ENCODE measurements at places on chromosomes 2 and 18. TPM values are rescaled to one million over a fixed set of nuclear protein-coding genes. Genes with fewer than 3 reads are reported as not detected.
A peak's percentile ranks its signal among the peaks of the same experiment; 100 is the strongest.

- DNase-seq: no peak
- no peaks in the 10 kb centered on the region for H3K4me1 ChIP-seq
- H3K36me3 ChIP-seq: no peaks in the 10 kb centered on the region
- H3K27me3 ChIP-seq: no peaks in the 10 kb centered on the region
- no peak overlapping the region for H3K4me3 ChIP-seq
Measured at GRCh38 chr2:58545300-58546280, 304.5 kb upstream of the FANCL start.

The DYSF gene
- 0.89 TPM for total RNA-seq

- no peaks in the 10 kb centered on the region for H3K27me3 ChIP-seq
- H3K27ac ChIP-seq: no peak overlapping the region
- H3K4me1 ChIP-seq: no peaks in the 10 kb centered on the region
- no peaks in the 10 kb centered on the region for H3K36me3 ChIP-seq
Measured at GRCh38 chr2:230205721-230206120, 14.1 kb downstream of the SP110 start.

DNA sequence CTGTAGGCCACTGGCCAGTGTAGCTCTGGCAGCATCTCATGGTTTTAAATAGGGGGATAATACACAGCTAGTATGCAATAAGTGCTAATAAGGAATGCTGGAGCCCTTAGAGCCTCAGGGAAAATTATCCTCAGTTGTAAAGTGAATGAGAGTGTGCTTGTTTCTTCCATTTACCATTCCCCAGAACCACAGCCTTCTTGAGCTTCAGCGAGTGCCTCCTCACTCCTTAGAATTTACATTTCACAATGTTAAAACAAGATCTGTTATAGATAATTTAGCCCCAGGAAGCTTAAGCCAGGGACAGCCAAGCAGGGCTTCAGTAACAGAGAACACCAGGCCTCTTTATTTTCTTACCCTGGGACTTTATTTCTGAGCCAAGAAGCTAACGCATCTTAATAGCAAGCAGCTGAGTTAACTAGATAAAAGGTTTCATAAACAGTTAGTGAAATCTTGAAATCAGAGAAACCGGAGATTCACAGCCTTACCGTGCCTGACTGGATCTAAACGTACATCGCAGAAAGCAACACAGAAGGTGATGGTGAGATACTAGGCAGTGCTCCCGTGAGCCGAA, 535.2 kb downstream of the TDRD15 start:
- no peak for DNase-seq
- no peaks in the 10 kb centered on the region for H3K4me1 ChIP-seq
- H3K27me3 ChIP-seq: no peaks in the 10 kb centered on the region
- H3K4me3 ChIP-seq: no peak overlapping the region

DNA sequence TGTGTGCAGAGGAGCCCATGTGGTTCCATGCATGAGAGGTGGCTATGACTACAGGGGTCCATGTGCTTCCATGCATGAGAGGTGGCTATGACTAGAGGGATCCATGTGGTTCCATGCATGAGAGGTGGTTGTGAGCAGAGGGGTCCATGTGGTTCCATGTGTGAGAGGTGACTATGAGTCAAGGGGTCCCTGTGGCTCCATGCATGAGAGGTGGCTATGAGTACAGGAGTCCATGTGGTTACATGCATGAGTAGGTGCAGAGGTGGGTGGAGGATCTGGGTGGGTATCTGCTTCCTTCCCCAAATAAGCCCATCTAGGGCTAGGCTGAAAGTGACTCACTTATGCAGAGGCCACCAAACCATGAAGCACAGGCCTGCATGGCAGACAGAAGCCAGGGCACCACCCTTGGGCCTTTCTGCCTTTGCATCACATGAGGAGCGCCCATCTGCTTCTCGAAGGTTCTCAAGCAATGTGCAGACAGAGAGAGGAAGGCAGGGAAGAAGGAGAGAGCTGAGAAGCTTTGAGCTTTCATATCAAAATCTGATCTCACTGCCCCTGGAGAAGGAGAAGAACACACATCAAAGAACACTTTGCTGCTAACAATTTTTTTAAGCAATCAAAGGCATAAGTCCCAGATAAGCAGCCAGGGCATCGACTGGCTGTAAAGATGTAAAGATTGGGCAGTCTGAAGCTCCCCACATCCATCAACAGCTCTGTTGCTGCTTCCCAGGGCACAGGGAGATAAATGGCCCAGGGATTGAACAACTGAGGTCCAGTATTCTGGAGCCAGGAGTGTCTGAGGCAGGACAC, 137.6 kb downstream of the TNS1 start:
- no peaks in the 10 kb centered on the region for H3K27me3 ChIP-seq
- H3K36me3 ChIP-seq: no peaks in the 10 kb centered on the region
- DNase-seq: no peak
- peaks cover 11% of the 10 kb centered on the region for H3K4me1 ChIP-seq

DNA sequence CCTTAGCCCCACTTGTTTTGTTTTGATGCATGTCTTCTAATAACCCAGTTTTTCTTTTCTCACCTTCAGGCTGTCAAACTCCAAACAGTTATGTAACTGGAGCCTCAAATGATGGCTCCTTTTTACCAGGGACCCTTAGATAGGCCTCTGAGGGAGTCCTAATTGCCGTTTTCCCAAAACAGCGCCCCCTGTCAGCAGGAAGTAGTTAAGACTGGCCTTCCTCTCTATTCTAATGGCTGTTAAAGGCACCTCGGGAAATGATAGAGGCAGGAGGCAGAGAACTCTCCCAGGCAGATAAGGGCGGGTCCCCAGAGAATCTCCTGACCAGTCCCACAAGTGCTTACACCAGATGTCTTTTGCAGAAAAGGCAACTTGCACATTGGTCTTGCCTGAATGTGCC, 123.2 kb downstream of the KCNS3 start:
- H3K4me3 ChIP-seq: no peak overlapping the region
- H3K27ac ChIP-seq: no peak overlapping the region
- H3K36me3 ChIP-seq: no peaks in the 10 kb centered on the region

DNA sequence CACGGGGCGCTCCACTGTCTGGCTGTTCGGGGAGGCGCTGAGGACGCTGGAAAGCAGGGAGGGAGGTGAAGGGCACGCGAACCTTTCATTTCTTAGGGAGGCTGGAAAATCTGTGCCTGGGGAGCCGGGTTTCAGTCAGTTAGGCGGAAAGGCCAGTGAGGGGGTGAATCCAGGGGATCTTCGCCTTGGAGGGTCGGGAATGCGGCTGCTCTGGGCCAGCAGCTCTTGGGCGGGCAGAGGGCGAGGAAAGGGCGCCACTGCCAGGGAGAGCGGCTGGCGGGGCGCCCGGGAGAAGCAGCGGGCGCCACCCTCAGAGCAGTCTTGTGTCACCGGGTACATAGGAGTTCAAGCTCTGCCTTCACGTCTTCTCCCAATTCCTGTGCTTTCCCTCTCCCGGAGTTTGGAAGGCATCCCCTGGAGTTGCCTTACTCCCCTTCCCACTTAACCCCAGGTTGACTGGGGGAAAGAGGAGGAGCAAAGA, 1.4 kb downstream of the CCDC85A start:
- no peak overlapping the region for H3K27ac ChIP-seq
- no peak for DNase-seq
- H3K4me1 ChIP-seq: peaks cover 3% of the 10 kb centered on the region
- H3K36me3 ChIP-seq: no peaks in the 10 kb centered on the region
- peak overlapping the region; percentile 45 for H3K4me3 ChIP-seq

DNA sequence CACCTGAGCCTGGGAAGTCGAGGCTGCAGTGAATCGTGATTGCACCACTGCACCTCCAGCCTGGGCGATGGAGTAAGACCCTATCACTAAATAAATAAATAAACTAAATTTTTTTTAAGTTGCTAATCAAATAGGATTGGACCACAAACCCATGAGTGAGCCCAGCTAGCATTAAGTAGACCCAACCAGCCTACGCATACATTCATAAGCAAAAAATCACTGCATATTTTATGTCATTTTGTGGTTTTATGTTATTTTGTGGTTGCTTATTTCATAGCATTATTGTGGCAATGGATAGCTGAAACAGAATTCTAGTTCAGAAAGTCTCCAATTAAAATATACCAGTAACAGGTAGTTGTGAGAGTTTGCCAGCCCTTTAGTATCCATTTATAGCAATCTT, 29.1 kb upstream of the ZC3H15 start:
- H3K4me1 ChIP-seq: no peaks in the 10 kb centered on the region
- no peak overlapping the region for H3K4me3 ChIP-seq
- no peaks in the 10 kb centered on the region for H3K27me3 ChIP-seq
- no peak overlapping the region for H3K27ac ChIP-seq

DNA sequence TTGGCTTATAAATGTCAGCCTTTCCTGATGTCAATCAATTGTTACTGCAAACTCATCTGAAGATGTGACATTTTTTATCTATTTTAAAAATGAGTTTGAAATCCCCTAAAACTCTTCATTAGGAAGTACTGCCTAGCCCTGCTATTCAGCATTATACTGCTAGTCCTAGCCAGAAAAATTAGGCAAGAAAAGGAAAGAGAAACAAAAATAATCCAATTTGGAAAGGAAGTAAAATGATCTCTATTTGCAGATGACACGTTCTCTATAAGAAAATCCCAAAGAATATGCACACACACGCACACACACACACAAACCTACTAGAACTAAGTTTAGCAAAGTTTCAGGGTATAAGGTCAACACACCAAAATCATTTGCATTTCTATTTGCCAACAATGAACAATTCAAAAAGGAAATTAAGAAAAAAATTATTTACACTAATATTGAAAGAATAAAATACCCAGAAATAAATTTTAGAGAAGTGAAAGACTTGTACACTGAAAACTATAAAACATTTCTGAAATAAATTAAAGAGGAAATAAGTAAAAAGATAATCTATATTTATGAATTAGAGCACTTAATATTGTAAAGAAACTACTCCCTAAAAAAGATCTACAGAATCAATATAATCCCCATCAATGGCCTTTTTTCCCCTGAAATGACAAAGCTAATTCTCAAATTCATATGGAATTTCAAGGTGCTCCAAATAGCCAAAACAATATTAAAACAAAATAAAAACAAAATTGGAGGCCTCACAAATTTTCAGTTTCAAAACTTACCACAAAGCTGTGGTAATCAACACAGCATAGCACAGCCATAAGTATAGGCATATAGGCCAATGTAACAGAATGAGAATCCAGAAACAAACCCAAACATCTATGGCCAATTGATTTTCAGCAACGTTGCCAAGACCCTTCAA, 433.7 kb upstream of the TRIB2 start:
- no peak overlapping the region for H3K4me3 ChIP-seq
- DNase-seq: no peak
- no peaks in the 10 kb centered on the region for H3K27me3 ChIP-seq
- no peaks in the 10 kb centered on the region for H3K4me1 ChIP-seq

DNA sequence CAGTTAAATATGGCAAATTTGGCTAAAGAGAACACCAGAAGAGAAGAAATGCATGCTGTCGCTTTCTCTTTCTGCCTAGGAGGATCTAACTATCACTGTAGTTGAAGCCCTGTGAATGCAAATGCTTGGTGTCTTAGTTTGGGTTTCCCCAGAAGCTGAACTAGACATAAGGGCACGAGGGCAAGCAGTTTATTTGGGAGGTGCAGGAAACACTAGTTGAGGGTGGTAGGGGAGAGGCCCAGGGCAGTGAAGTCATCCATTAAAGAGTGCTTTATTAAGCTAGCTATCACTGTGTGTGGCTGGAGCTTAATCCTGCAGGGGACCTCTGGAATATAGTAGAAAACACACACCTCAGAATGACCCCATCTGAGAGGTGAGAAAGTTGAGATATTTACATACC, 639.8 kb upstream of the ZEB2 start:
- no peaks in the 10 kb centered on the region for H3K36me3 ChIP-seq
- H3K4me1 ChIP-seq: no peaks in the 10 kb centered on the region
- H3K4me3 ChIP-seq: no peak overlapping the region

DNA sequence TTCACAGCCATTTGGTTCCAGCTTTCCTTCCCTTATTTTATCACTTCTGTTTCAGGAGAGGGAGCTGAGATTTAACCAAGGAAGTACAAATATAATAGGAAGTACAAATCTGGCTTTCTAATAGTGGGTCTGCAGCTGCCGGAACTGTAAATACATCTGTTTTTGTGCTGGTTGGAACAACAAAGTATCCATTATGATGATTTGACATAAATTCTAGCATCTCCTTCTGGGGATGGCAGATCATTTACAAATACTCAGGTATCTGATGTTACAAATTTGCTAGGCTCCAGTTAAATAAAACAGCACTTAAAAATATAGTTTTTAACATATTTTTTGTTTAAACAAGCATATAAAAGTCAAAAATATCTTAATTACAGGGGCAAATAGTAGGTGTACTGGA, 131.3 kb upstream of the SMIM21 start:
- H3K27me3 ChIP-seq: no peaks in the 10 kb centered on the region
- no peaks in the 10 kb centered on the region for H3K4me1 ChIP-seq
- no peak for DNase-seq
- no peaks in the 10 kb centered on the region for H3K36me3 ChIP-seq

The ATOH8 gene
- 0.74 TPM for total RNA-seq

- H3K4me3 ChIP-seq: no peak overlapping the region
- H3K27me3 ChIP-seq: no peaks in the 10 kb centered on the region
- DNase-seq: no peak
- no peaks in the 10 kb centered on the region for H3K36me3 ChIP-seq
- no peaks in the 10 kb centered on the region for H3K4me1 ChIP-seq
- no peak overlapping the region for H3K27ac ChIP-seq
Measured at GRCh38 chr2:170533156-170533555, 182.0 kb upstream of the SP5 start.

DNA sequence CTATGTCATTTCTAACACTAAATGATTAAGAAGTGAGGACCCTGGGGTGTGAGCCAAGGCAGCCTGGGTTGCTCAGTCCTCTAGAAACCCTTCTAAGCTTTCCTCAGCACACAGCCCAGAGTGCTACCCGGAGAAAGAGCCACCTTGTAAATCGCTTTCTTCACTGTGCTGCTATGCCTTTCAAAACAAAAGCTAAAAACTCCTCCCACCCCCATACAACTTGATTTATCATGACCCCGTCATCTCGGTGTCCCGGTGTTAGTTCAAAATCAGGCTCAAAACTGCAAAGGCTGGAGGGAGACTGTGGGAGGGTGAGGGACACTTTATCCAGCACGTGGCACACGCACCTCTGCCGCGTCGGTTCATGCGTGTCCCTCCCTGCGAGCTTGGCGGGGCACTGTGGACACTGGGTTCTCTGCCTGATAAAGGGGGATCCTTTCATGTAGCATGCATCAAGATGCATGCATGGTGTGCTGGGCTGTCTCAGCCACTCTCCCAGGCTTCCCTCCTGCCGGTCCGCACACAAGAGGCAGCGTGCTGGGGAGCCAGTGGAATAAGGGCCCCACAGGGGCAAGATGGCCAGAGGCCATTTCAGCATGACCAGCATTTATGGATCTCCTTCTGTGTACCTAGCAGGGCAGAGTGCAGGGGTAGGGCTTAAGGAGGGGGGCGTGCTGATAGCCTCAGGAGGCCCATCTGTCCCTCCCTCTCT, 170.4 kb downstream of the SMAD7 start:
- H3K4me3 ChIP-seq: no peak overlapping the region
- H3K27ac ChIP-seq: no peak overlapping the region
- H3K4me1 ChIP-seq: peaks cover 12% of the 10 kb centered on the region
- H3K36me3 ChIP-seq: no peaks in the 10 kb centered on the region
- DNase-seq: no peak
- H3K27me3 ChIP-seq: no peaks in the 10 kb centered on the region
